Naive thymus-derived CD4-positive, alpha-beta T cell (primary cell): ENCODE measurements at places on chromosomes 7 and 10.

- no peak for DNase-seq
These were observed 436.2 kb upstream of the GALNT17 start for GRCh38 chr7:70695795-70696083.

- DNase-seq: no peak
These were observed 9.9 kb downstream of the GARIN1A start for GRCh38 chr7:128681794-128682537.

DNA sequence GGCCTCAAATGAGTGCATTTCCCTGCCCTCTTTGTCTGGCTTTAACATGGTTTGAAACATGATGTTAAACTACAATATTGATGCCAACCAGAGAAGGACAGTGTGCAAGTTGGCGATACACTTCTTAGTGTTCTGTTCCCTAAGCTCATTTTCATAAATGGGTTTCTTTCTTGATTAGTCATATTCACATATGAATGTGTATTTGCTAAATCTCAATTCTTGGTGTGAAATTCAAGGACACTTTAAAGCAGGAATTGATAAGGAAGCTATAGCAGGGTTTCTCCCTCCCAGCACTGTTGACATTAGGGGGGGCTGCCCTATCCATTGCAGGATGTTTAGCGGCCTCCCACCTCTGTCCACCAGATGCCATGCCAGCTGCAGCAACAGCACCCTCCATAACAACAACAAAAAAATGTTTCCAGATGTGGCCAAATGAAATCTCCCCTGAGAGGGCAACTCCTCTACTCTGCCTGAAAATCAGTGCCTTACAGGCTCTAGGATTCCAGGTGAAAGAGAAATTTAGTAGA is 13.1 kb downstream of the CCNY start:
- no peak for DNase-seq

DNA sequence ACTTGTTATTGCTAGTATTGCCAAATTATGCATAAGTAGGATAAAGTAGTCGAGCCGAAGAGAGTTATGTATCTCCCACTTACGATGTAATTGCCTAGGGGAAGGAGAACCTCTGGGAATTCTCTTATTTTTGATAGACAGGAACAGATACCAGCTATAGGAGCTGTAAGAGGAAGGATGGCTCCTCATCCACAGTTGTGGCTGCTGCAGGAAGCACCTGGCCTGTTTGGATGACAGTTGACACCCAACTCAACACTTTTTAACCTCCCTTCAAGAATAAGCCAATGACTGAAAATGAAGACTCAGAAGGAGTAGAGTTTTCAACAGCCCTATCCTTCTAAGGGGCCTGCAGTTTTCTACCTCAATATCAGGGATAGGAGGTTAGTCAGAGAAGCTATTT is 6.3 kb downstream of the DYDC1 start:
- no peak for DNase-seq

DNA sequence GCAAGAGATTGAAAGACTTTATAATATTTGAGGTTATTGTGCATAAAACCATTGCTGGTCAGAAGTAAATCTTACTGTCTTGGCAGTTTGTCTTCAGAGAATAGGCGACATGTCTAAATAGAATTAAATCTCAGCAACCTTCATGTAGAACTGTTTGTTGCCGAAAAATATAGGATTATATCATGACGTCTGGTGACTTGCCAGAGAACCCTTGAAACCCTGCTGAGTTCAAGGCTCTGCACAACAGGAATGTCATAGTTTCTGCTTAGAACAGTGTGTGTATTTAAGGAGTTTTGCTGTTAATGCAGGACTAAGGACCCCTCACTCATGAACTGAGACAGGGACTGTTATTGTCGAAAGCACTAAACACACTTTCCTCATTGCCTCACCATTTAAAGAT is 206.4 kb upstream of the ETV1 start:
- no peak for DNase-seq

DNA sequence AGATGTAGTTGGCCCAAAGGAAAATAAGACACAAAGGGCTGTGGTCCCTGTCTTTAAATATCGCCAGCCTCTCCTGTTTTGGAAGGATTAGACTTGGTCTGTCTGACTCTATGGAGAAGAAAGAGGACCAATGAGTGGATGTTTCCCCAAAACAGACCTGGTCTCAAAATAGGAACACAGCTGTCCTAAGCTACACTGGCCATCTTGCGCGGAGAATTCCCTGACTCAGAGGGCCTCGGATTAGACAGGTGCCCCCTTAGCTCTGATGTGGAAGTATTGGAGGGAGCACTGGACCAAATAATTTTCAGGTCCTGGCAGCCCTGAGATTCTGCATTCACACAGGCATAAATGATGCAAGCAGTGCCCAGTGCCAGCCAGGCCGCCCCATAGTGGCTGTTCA is 56.1 kb downstream of the CHST15 start:
- no peak for DNase-seq

DNA sequence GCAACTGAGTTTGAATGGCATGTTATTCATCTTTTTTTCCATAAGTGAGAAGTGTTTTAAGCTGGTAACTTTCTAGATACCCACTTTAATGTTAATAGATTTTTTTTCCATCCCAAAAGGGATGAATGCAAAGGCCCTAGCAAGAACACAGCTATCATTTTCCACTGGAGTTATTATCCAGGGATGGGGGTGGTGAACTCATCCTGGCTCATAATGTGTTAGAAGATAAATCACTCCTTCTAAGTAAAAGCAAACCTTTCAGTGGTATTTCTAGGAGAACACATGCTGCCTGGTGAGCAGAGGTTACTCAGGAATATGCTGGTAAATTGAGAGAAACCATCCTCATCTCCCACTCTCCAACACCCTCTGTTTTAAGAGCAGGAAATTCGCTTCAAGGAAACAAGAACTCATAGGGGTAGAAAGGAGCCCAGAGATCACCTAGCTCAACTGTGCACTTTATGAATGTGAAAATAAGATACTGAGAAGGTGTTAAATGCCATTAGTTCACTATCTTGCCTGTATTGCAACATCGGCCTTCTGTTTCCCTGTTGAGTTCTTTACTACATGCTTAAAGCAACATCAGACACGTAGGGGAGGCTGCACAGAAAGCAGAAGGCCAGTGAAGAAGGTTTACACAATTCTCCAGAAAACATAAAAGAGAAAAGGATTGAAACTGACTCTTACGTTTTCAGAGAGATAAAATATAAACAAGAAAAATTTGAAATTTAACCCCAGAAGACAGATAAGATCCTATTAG is 264.0 kb upstream of the PRKCQ start:
- DNase-seq: no peak

- DNase-seq: no peak
These were observed 448.4 kb upstream of the COBL start for GRCh38 chr7:51764976-51765375.

DNA sequence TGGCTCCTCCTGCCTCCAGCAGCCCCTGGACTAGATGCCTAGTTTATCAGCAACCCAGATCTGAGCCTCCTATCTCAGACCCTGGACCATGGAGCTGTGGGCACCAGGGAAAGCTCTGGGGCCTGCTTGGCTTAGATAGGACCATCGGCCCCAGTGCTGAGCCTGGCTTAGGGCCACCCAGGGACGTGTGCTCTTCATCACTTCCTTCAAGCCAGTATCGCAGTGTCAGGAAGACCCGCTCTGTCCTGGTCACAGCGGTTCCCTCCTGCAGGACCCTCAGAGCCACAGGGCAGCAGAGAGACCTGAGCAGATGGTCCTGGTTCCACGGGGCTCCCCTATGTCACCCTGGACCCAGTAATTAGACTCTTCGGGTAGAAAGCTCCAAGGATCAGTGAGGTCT is 105.7 kb upstream of the FAM20C start:
- DNase-seq: no peak

DNA sequence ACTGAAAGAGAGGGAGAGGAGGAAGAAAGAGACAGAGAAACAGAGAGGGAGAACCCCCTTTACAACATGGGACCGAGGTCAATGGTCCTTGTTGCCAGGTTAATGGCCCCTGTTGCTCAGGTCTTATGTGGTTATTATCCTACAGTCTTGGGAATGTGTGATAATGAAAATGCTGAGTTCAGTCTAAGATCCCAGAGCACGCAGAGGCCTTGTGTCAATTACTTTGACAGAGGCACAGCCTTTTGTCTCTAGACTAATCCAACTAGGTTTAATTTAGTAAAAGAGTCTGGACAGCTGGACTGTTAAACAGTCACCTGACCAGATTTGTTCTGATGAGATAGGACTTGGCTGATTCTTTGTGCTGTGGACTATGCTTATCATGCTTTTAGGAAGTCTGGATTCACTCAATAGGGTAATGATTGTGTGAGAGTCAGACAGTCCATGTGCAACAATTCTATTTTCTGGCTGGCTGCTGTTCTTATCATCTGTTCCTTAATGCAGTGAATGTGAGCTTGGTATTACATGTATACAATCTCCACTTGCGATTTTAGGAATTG is 157.4 kb upstream of the MAGI2 start:
- DNase-seq: no peak

DNA sequence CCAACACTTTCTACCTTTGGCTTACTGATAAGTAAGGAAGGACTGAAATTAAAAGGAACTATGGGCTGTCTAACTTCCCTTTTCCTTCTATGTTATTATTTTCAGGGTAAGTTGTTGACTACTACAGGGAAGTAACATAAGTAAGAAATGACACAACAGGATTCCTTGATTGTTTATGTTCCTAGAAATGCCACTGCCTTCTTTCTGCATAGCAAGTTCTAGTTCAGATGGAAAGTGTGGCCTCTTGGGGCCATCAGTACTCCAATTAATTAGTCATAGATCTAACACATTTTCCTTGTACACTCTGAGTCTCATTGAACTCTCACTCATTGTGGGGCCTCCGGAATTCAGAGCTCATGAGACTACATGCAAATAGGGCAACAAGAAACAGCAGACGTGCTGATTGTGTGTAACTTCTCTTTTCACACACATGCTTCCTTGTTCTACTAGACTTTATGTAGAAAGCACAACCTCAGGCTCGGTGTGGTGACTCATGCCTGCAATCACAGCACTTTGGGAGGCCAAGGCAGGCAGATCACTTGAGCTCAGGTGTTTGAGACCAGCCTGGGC is 35.3 kb upstream of the HIBADH start:
- no peak for DNase-seq

GRCh38 chr10:3420527-3421469 is 248.2 kb upstream of the PITRM1 start:
- no peak for DNase-seq

- DNase-seq: no peak
These were observed 183.8 kb downstream of the CAMK1D start for GRCh38 chr10:12533151-12533550.

DNA sequence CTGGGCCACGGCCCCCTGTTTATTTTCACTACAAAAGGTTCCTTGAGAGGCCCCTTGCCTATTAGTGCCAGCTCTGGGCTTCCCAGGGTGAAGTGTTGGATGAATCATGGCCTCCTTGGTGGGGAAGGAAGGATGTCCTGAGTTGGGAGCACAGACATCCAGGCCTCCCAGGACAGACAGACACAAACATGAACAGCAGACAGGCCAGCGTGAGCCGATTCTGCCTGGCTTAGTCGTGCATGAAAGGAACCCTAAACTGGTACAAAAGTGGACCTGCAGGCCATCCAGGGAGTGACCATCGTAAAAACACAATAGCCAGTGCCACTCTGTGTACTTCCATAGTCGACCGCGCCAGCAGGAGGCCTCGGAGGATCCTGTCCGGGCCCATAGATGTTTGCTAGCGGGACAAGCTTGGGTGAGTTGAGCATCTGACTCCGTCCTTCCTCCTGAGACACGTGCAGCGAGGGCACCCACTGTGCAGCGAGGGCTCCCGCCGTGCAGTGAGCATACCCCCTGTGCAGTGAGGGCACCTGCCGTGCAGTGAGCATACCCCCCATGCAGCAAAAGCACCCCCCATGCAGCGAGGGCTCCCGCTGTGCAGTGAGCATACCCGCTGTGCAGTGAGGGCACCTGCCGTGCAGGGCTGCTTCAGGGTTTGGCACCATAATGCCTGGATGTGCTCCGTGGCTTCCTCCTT is 51.3 kb upstream of the PRKAR1B start:
- no peak for DNase-seq
